Stimulated activated CD8-positive, alpha-beta memory T cell treated with anti-CD3 and anti-CD28 coated beads, Interleukin-2, amount 100 ng/mL, for 1 hour (primary cell): ENCODE measurements at places on chromosomes 3 and 15.

GRCh38 chr15:67578020-67578600 is 35.6 kb downstream of the MAP2K5 start:
- no peak for DNase-seq

GRCh38 chr3:66336333-66336766 is 115.5 kb downstream of the SLC25A26 start:
- DNase-seq, result no peak

- DNase-seq, result no peak
Measured at GRCh38 chr3:83946554-83946953, 1012.2 kb upstream of the CADM2 start.

DNA sequence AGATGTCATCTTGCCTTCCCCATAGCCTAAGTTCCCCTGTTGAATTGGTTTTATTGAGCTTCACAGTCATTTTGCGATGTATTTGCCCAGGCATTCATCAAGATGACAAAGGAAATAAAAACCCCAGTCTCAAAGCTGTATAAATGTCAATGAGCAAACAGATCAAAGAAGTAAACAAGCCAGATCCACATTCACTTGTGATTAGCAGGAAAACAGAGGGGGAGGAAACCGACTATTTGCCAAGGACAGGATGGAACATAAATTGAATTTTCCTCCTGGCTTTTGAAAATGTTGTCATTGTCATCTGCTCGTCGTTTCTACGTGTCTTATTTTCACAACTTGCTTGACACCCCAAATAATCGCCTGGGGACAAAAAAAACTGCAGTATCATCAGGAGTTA is 83.5 kb downstream of the SV2B start:
- DNase-seq, result no peak

DNA sequence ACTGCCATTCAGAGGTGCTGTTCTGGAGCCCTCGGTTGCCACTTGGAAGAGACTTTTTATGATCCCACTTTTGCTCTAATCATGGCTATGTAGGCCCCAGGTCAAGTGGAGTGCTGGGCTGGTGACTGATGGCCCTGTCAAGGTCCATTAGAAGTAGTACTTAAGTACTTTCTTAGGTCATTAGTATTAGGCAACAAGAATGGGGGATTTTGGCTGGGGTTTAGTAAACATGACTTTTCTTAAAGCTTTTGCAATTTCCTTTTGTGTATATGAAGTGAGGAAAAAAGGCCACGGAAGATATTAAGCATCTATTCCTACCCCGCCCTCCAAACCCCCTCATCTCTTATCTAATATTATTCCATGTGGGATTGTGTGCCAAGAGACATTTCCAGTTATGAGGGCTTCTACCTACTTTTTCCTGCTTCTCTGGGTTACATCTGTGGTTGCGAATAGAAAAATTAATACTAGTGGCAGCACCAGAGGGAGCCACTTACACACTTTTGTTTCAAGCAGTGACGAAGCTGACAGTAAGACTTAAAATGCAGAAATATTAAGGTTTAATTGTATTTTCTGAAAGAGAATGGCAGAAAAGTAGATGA is 13.9 kb downstream of the NLGN1 start:
- DNase-seq, result no peak

- DNase-seq, result no peak
Measured at GRCh38 chr3:12995389-12996180, 77.6 kb downstream of the IQSEC1 start.

- no peak for DNase-seq
Measured at GRCh38 chr15:74657846-74658245, 38.0 kb downstream of the EDC3 start.

DNA sequence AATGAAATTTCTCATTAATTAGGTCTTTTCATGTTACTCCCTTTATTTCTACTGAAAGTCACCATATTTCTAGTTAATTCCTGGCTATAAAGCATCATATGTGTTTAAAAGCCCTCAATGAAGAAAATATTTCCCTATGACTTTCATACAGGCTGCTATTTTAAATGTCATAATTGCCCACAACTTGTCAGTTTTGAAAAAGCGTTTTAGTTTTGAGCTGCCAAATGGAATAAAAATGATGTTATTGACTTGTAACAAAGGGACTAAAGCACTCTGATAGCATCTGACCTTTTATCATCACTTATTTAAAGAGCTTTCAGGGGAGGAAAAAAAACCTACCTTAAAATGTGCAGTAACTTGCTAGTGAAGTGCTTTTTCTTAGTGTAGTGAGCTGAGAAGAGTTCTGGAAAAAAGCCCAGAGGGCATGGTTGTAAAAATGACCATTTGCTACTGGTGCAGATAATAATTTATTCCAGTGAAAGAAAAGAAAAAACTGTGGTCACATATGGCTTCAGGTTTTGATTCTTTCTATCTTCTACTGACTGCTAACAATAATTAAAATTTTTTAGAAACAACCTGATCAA is 877.2 kb downstream of the CADM2 start:
- DNase-seq, result no peak

DNA sequence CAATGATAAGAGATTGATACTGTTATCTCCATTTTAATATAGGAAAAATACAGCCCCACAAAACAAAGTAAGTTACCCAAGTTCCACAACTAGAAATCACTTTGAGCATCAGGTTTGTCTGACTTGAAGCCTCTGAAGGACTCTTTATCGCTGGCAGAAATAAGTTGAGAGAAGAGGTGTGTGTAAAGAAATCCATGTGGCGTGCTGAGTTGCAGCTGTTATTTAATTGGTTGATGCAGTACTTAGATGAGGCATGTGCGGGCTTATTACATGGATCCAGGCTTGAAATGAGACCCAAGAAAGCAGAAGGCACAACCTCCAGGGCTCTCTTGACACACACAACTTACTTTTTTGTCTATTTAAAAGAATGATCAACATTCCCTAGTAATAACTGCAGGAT is 221.3 kb downstream of the PDZRN3 start:
- no peak for DNase-seq

DNA sequence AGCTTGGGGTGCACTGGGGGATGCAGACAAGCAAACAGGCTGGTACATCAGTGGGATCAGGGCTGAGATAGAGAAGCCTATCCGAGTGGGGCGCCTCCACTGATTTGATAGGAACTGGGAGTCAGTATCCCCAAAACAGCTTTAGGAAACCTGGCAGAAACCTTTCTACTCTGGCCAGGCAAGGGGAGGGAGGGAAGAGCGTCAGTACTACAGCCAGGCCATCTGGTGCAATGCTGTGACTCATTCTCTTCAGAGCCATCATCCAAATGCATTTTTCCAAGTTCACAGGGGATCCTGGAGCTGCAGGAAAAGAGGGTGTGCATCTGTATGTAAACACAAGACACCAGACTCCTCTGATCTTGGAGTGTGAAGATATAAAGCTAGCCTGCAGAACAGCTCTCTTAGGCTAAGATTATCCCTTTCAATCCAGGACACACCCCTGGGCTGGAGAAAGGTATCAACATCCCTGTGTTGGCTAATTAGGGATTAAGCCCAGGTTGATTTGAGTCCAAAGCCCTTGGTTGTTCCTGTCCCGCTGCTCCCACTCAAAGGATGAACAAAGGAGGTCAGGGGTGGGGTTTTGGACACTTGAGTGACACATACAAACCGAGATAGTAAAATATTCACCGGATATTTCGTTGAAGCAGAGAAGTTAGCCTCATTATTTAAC is 9.3 kb downstream of the GALNT15 start:
- DNase-seq, result no peak

DNA sequence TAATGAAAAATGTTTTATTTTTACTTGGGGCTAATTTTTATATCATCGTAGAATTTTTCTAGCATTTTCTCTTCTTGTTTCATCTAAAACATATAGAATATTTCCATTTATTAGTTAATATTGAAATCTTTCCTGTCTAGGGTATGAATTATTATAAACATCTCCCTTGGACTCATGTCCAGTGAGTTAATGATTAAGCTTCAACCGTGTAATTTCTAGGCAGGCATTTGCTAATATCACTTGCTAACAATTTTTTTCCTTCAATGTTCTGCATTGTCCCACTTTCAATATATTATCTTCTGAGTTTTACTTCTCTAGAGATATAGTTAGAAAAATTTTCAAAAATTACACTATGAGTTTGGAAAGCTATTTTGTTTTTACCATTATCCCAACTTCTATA is 1371.6 kb upstream of the EPHA6 start:
- DNase-seq, result no peak

DNA sequence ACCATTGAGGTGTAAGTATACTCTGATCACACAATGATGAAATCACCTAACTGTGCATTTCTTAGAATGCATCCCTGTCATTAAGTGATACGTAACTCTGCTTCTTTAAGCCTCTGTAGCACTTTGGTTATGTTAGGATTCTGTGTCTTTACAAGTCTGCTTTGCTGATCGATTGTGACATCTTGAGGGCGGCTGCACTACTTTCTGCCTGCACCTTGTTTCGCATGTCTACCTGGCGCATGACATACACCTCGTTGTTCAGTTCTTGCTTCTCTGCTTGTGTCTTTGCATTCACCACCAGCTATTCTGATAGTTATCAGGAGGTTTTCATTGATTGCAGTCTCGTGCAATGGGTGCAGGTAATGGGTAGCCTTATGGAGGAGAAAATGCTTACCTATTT is 32.7 kb downstream of the IGF1R start:
- DNase-seq, result no peak

- DNase-seq, result no peak
Measured at GRCh38 chr3:106629215-106629832, 747.9 kb upstream of the CCDC54 start.

DNA sequence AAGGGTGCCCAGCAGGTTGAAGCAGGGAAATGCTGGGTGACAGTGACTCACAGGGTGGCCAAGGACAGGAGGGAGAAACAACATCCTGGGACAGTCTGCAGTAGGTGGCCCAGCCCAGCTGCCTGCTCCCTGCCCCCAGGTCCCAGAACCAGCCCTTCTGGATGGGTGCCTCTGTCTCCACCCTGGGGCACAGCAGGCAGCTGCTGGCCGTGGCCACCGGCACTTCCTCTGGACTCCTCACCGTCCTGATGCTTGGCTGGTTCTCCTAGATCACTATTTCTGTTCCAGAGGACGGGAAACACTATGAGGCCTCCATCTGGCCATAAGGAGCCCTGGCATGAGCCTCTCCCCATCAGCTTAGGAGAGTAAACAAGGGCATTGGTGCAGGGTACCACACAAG is 258.9 kb downstream of the XXYLT1 start:
- no peak for DNase-seq

- no peak for DNase-seq
Measured at GRCh38 chr15:33955945-33956344, 12.4 kb upstream of the CHRM5 start.

DNA sequence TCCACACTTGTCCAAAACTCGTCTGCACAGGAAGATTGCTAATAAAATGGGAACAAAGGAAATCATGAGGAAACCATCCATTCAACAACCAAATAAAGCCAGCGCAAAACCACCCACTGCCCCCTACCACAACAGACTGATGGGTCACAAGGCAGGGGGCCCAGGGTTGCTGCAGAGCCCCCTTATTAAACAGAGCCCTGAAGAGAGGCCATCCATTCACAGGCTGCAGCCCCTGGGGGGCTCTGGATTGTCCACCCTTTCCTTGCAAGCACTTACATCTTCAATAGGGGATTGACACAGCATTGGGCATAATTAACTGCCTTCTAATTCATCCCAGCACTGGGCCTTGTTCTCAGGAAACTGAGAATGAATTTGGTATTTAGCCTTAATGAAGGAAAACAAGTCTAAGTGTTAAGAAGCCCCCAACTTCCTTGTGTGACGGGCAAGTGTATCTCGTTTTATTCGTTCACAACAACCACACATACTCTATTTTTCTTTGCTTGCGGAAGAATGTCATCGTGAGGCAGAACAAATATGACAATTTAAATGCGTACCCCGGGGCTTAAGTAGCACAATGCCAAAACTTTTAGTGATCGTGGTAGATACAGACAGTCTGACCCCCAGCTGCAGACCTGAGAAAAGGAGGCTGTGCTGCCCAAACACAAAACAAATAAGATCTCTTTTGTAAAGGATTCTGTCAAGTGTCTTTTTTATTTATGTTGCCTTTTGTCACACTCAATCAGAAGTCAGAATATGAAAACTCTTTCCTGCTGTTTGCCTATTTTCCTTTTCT is 144.0 kb downstream of the SEMA6D start:
- DNase-seq, result no peak

GRCh38 chr15:48992545-48992944 is 28.8 kb upstream of the SHC4 start:
- DNase-seq, result no peak

DNA sequence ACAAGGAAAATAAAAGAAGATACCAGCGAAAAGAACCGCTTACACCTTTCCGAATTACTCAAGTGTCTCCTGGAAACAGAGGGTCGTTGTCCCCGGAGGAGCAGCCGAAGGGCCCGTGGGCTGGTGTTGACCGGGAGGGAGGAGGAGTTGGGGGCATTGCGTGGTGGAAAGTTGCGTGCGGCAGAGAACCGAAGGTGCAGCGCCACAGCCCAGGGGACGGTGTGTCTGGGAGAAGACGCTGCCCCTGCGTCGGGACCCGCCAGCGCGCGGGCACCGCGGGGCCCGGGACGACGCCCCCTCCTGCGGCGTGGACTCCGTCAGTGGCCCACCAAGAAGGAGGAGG is 325 bp downstream of the ALCAM start:
- no peak for DNase-seq

DNA sequence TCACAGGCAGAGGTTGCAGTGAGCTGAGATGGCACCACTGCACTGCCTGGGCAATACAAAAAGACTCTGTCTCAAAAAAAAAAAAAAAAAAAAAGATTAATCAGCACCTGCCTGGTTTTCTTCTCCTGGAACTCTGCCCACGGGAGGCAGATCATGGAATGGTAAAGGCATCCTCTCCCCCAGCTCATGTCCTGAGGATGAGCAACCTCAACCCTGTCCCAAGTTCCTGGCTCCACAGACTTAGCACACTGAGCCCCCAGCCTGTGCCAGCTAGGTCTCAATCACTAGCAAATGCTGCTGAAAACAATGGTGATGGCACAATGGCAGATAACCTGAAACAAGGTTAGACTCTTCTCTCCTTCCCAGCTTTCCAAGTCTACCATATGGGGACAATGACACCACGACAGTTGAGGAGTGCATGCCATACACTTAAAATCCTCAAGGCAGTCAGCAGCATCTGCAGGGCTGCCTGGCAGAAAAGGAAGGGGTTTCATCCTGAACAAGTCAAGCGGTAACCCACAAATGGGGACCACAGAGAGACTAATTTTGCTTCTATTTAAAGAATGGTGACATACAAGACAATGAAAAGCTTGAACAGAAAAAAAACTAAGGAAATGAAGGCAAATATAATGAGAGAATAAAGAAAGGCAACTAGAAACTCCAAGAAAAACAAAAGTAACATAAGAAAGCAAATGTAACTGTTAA is 4.8 kb downstream of the CLN6 start:
- DNase-seq, result no peak
